Ascending aorta (tissue), 2 donors: ENCODE measurements at places on chromosomes 2 and 18.
A peak's percentile ranks its signal among the peaks of the same experiment; 100 is the strongest.

GRCh38 chr18:28161608-28162599, 15.0 kb downstream of the CDH2 start:
- DNase-seq: no peak

- no peak for DNase-seq
These were observed 6.7 kb downstream of the ATG16L1 start for GRCh38 chr2:233258211-233258610.

DNA sequence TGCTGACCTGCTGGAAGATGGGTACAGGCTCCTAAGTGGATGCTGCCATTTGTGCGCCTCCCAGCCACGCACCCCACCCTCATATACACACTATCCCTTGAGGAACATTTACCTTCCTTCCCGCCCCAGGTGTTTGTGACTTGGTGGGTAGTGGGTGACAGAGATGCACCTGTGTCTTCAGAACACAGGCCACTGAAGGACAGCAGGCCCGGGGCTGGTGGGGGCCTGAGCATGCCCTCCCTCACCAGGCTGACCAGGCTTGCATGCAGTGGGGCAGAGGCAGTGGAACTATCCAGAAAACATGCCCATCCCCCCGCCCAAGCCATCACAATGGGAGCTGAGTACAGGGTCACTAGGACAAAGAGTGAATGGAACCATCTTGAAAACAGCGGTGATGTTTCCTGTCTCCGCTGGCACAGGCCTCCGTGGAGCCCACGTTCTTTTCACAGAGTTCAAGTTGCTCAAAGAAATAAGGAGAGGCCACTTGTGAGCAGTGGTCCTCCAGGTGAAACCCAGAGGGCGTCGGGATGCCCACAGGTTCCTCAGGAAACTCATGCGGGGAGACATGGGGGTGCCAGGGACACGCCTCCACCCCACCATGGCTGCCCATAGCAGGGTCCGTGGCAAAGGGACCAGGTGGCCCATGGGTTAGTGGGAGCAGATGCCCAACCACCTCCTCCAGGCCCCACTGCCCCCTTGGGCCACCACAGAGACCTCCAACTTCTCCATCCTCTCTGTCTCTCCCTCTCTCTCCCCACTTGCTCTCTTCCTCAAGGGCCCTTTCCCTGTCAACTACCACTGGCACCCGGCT, 90.9 kb downstream of the MALT1 start:
- DNase-seq: peak; percentile 54

- DNase-seq: no peak
These were observed 396.0 kb upstream of the ATP5MC3 start for GRCh38 chr2:175577368-175577970.

DNA sequence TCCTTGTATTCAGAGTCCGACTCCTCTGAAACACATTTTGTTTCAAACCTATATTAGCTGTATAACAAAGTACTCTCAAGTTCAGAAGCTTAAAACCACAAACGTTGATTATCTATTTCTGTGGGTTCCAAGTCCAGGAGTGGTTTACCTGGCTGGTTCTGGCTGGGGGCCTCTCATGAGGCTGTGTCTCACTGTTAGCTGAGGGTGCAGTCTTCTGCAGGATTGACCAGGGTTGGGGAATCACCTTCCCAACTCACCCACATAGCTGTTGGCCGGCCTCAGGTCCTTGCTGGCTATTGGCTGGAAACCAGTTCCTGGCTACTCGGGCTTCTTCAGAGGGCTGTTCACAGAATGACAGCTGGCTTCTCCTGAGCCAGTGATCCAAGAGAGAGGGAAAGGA, 18.0 kb upstream of the ATIC start:
- no peak for DNase-seq

- DNase-seq: no peak
These were observed 473.5 kb upstream of the MYT1L start for GRCh38 chr2:2804528-2804927.

DNA sequence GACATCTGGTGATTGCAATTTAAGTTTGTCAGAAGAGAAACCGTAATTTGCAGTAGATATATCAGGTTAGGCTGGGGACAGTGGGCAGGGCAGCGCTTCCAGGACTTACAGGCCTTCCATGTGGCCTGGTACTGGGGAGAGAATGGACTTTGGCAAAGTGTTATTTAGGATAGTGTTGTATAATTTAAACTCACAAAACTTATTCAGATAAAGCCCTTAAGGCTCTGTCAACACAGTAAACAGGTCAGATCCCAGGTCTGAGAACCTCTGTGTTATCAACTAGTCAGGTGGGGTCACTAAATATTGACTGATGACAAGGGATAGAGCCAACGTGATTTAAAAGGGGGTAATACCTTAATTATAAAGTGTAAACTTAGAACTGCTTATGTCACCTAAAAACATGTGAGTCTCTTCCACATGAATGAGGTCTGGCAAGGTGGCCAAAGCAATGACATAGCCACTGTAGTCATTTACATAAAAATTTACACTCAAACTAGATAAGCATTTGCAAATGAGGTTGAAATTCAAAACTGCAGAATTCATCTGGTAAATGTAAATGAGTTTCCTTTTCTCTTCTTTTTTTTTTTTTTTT, 80.2 kb upstream of the DNMT3A start:
- DNase-seq: no peak

DNA sequence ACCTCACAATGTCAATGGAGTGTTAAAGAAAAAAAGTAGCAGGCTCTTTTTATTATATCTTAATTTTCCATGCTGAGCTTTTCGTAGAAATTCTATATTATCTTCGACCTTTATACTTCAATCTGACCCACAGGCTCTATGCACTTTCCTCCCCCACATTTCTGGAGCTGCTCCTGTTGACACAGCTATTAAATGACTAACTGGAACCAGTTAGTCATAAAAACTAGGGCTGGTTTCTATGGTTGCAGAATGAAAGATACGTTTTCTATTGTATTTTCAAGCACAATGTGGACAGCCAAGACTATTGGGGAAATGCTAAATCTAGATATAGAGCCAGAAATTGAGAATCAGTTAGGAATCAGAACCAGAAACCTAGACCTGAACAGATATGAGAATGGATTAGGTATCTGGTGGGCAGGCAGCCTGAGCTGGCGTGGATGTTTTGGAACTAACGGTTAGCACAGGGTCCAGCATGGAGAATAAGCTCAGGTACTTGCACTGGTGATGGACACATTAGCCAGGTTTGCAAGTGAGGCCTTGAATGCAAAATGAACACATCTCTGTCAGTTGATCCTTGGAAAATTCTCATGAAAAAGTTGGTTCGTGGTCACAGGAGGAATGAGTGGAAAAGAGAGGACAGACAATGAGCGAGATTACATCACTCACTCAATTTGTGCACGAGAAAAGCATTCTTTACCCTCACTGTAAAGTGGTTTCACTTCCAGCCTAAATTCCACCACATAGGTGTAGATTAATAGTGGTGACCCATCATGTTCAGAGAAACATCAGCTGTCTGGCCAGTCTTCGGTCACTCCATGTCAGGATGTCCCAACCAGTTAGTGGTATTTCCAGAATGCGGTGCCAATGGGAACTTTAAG, 144.6 kb upstream of the EPHA4 start:
- DNase-seq: no peak

DNA sequence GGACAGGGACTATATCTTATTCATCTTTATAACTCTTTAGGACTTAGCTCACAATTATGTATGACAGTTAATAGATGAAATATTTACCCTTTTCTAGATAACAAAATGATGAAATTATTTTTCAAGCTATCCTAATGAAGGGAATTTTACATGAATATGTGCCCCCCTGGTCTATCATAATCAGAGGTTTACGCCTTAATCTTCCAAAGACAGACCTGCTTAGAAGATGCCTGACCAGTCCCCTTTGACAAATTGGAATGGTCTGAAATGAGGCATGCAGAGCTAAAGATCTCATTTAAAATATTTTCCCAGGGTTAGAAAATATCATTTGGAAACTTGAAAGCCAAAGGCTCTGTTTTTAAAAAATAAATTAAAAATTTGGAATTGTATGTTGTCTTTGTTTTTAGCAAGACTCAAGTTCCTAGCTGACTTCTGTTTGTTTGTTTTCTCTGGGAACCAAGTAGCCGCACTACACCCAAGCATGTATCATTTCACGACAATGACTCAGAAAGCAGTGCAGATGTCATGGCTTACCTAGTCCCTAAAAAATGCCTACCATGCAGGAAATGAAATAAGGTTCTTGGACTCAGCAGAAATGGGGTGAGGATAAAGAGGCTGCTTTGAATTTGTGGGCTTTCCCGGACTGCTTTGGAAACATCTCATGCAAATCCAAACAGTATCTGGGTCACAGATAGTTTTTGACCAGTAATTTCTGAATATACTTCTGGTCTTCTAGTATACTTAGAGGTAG, 162.1 kb downstream of the ZEB2 start:
- DNase-seq: no peak

DNA sequence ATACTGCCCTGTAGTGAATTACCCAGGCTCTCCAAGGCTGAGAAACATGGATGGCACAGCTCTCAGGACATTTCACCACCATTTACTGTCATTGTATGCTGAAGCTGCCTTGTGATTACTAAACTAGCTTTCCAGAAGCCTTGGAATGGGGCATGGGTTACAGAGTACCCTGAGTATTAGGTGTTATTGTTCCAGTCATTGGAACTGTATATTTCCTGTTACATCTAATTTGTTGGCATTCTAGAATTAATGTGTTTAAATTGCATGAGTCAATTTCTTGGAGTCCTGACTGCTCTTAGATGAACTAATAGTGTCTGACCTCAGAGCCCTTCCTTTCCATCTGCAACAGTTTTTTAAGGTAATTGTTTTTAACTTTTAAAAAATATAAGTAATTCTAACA, 9.0 kb downstream of the DGUOK start:
- DNase-seq: no peak

GRCh38 chr2:108911401-108911800, 77.6 kb downstream of the EDAR start:
- no peak for DNase-seq

GRCh38 chr2:155983845-155984244, 348.7 kb downstream of the NR4A2 start:
- DNase-seq: no peak

DNA sequence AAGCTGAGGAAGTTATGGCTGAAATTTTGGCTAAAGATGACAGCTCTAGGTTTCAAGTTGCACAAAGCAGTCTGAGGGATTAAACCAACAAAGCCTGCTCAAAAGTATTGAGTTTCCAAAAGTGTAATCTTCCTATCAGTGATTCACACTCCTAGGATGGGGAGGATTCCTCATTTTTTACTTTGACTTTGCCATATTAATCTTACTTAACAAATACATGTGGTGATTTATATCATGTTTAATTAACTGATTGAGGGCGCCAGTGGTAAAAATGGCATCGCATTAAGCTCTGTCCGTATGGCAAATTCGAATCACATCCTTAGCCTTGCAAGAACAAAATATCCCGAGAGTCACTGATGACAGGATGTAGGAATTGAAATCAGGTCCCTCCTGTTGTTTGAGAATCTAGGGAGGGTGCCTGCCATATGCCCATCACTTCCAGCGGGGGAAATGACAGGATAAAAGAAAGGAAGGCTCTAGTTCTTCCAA, 78.1 kb upstream of the ETAA1 start:
- DNase-seq: no peak

DNA sequence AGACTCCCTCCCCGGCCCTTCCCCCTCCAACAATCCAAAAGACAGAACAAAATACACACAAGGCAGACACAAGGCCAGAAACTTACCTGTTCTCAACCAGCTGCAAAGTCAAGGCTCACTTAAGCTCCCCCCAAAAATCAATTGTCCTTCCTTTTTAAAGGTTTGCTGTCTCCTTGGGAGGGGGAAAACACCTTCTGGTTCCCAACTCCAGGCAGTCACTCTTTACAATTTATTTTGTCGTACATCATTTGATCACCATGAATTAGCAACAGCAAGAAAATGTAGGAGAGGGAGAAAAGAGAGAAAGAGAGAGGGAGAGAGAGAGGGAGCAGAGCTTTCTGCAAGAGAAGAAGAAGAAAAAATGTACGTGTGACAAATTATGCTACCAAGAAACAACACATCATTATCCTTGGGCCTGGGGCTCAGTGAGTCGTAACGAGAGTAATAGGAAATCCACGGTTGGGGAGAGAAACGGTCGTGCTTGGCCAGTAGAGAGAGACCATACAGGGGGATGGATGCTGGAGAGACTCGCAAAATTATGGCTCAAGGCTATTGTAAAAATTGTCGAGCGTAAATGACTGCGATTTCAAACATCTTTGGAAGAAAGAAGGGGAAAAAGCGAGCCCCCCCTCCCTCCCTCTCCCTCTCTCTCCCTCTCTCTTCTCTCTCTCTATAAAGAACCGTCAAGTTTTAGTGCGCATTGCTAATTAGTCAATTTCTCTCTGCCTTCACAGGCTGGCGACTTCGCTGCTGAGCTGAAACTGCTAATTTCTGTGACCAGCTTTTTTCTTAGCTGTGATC, at the start of gene KLHL14:
KLHL14 (minus strand) TSS at position 443 of the 801 bp plus-strand sequence. CDS start 2,432 bp downstream, outside the sequence.
- no peak for DNase-seq

GRCh38 chr2:220789961-220790360, 782.1 kb downstream of the EPHA4 start:
- DNase-seq: no peak

DNA sequence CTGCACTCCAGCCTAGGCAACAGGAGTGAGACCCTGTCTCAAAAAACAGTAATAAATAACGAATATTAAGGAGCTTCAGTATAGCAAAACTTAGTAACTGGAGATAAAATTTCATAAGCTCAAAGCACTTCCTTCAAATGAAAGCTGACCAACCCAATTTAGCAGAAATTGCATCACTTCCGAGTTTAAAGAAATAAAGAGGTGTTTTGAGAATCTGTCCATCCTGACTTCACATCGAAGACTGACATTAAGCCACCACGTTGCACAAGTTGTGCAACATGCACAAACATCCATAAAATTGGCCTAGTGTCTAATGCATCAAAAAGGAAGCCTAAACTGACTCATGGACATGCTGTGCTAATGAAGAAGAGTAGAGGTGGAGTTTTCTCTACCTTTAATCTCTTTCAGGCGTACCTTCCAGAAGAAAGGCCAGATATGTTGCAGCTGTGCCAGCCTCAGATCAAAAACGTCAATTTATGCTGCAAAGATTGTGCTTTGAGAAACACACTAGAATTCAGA, 7.7 kb upstream of the DSG3 start:
- no peak for DNase-seq

DNA sequence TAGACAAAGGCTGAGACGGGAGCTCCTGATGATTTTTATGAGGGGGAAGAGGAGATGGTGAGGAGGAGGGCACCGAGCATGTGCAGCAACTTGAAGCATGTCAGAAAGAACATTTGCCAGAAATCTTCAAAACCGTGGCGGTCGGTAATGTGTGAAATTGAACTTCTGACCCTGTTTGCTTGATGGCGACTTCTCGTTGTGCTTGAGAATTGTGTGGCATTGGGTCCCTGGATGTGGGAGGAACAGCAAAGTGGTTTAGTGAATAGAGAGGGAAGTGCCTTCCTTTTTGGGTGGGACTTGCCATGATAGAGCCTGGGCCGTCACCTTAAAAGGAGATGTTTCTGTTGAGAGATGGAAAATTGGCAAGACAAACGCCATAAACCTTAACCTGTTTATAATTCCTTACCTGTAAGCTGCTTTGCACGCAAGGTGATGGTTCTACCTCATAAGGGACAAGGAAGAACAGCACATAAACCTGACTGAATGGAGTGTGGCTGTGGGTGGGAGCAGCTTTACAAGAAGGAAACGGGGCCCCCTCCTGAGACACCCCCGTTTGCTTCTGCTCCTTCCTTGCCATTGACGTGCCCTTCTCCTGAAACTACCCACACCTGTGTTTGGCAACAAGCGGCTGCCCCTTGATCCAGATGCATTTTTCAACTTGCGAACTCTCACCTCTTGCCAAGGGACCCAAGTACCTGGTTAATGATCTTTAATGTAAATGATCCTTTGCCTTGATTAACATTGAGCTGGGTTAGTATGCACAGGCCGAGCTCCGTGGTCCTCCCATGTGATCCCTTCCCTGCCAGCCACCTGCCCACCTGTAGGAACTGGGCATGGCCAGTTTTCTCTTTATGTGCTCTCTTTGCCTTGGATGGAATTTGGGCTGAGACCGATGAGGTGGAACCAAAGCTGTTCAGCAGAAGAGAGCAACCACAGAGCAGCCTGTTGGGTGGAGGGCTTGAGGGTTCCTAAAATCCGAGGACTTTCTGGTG, 153.2 kb downstream of the NEDD4L start:
- DNase-seq: no peak
